ENCODE measurements at places on chromosomes 7 and 10.

DNA sequence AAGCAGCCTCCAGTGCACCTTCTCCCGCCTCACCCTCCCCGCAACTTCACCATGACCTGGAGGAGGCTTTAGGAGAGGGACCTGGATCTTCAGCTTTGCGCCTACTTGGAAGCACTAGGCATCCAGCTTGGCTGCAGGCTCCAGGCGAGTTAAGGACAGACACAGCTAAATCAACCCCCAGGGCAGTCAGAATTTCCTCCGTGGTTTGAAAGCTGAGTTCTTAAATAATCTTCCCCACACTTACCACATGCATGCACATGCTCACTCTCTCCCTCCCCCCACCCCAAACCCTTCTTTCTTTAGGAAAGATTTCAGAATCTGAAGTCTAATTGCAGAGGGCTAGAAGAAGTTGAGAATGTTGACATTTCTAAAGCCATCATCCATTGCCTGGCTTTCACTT, 36.7 kb upstream of the LRRC4 start:
- no peak overlapping the region for H3K27ac ChIP-seq
- no peak overlapping the region for H3K4me3 ChIP-seq
- H3K27me3 ChIP-seq, result no peaks in the 10 kb centered on the region
- peaks cover 6% of the 10 kb centered on the region for H3K4me1 ChIP-seq
- no peak for DNase-seq
- H3K36me3 ChIP-seq, result no peaks in the 10 kb centered on the region

- no peaks in the 10 kb centered on the region for H3K27me3 ChIP-seq
- H3K4me3 ChIP-seq, result no peak overlapping the region
- no peaks in the 10 kb centered on the region for H3K36me3 ChIP-seq
- H3K4me1 ChIP-seq, result no peaks in the 10 kb centered on the region
Observed at GRCh38 chr10:82981137-82981723, 1106.2 kb downstream of the NRG3 start.

DNA sequence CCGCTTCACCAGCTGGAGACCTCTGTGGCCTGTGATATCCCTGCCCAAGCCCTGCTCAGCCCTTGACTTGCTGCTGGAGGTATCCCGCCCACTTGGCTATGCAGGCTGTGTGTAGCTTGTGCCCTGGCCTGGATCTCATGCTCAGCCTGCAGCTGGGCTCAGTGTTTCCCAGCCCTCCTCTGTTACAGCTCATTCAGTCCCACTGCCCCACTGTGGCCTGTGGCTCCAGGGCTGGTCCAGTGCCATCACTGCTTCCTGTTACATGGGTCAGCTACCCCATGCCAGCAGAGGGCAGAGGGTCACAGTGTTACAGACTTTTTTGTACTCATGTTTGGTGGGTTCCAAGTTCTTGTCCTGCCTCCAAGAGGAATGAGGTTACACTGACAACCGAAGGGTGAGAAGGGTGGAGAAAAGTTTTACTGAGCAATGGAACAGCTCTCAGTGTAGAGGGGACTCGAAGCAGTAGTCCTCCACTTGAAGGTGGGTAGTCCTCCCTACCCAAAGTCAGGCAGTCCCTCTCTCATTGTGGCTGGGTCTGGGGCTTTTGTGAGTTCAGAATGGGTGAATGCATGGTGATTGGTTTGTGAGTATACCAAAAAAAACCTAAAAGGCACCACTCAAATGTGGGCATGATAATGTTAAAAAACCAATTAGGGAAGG, 100.4 kb downstream of the ANKRD7 start:
- H3K27ac ChIP-seq, result no peak overlapping the region
- no peak overlapping the region for H3K4me3 ChIP-seq
- H3K4me1 ChIP-seq, result no peaks in the 10 kb centered on the region
- no peaks in the 10 kb centered on the region for H3K36me3 ChIP-seq
- H3K27me3 ChIP-seq, result no peaks in the 10 kb centered on the region
- no peak for DNase-seq

GRCh38 chr7:122975341-122975740, 20.2 kb downstream of the TAS2R16 start:
- H3K27ac ChIP-seq, result no peak overlapping the region
- DNase-seq, result no peak
- H3K4me3 ChIP-seq, result no peak overlapping the region
- H3K36me3 ChIP-seq, result no peaks in the 10 kb centered on the region
- H3K27me3 ChIP-seq, result no peaks in the 10 kb centered on the region
- no peaks in the 10 kb centered on the region for H3K4me1 ChIP-seq

GRCh38 chr10:98063740-98064027, 33.3 kb upstream of the CRTAC1 start:
- no peaks in the 10 kb centered on the region for H3K4me1 ChIP-seq
- no peak overlapping the region for H3K27ac ChIP-seq

DNA sequence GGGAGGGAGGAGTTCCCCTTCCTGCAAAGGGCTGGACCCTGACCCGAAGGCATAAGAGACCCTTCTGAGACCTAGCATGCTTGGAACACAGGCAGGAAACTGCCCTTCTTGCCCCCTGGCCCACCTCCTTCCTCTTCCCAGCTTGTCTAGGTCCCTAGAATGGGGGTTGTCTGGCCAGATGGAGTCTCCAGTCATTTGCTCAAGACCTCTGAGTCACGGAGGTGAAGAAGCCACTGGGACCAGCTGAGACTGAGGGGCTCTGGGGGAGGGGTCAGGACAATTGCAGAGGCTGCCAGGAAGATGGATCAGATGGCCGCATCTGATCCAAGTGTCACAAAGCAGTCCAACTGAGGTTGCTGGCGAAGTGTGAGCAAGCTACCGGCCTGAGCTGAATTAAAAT, 46.2 kb downstream of the COL13A1 start:
- H3K36me3 ChIP-seq, result no peaks in the 10 kb centered on the region
- DNase-seq, result no peak
- H3K27ac ChIP-seq, result no peak overlapping the region

GRCh38 chr10:130003166-130003565, 39.1 kb upstream of the EBF3 start:
- no peak for DNase-seq
- no peaks in the 10 kb centered on the region for H3K36me3 ChIP-seq
- H3K27me3 ChIP-seq, result no peaks in the 10 kb centered on the region
- no peak overlapping the region for H3K27ac ChIP-seq

DNA sequence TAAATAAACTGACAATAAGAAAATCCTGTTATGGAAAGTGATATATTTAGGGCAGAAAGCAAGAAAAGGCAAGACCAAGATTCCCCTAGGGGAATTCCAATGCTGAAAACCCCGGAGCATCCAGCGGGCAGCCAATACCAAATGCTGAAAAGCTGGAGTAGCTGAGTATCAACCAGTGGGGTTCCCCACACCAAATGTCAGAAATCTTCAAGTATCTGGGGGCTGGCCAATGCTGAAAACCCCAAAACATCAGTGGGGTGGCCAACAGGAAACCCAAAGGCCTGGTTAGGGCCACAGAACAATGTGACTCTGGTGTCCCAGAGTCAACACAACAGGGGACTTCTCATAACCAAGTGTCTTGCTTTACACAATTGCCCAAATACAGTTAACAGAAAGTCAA, 271.8 kb upstream of the CACNA2D1 start:
- no peak overlapping the region for H3K27ac ChIP-seq
- no peaks in the 10 kb centered on the region for H3K4me1 ChIP-seq
- no peak for DNase-seq
- no peak overlapping the region for H3K4me3 ChIP-seq
- H3K27me3 ChIP-seq, result no peaks in the 10 kb centered on the region
- no peaks in the 10 kb centered on the region for H3K36me3 ChIP-seq
